ENCODE measurements at places on chromosomes 7 and 10. TPM values are rescaled to one million over a fixed set of nuclear protein-coding genes. Genes with fewer than 3 reads are reported as not detected.

GRCh38 chr10:110973400-110973799, 54.0 kb downstream of the SHOC2 start:
- no peak overlapping the region for H3K27ac ChIP-seq
- no peak for DNase-seq
- peaks cover 50% of the 10 kb centered on the region for H3K4me1 ChIP-seq
- no peak overlapping the region for H3K4me3 ChIP-seq
- H3K36me3 ChIP-seq = no peaks in the 10 kb centered on the region

DNA sequence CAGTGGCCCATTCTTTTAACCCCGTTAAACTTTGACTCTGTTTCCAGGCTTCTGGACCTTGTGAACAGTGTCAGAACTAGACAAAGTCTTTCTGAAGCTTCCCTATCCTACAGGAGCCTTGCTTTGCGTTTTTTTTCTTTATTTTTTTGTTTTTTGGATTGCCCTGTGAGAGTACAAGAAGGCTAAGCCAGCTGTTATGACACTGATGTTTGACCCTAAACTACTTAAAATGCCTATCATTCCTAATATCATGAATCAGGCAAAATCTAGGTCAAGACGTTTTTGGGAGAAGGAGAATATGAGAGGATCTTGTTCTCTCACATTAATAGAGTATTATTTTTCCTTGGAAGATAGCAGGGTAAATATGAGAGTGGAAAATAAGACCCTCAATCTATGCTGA, 79.8 kb downstream of the EPDR1 start:
- H3K4me3 ChIP-seq = no peak overlapping the region
- no peak overlapping the region for H3K27ac ChIP-seq
- H3K27me3 ChIP-seq = no peaks in the 10 kb centered on the region
- DNase-seq = no peak

Gene ECHDC3
- polyA plus RNA-seq = 34.8 TPM

- H3K4me3 ChIP-seq = no peak overlapping the region
- peaks cover 82% of the 10 kb centered on the region for H3K36me3 ChIP-seq
- no peak overlapping the region for H3K27ac ChIP-seq
- peaks cover 10% of the 10 kb centered on the region for H3K4me1 ChIP-seq
These were observed 38.1 kb upstream of the DDC start for GRCh38 chr7:50603287-50603686.

DNA sequence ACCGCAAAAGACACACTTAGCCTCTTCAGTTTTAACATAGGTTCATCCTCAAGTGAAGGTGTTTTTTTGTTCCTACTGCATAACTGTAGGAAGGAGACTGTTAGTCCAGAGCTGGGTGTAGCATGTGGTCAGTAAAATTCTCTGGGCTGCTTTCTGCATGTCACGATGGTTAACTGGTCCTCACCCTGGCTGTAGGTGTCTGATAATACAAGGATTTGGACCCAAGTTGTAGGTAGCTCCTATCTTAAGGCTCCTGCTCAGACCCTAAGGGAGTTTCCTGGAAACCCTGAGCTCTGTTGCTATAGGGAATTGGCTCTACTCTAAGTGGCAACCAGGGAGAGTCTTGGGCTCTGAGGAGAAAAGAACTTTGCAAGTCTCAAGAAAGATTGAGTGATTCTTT, 112.9 kb downstream of the SAMD9 start:
- no peaks in the 10 kb centered on the region for H3K27me3 ChIP-seq
- no peak overlapping the region for H3K4me3 ChIP-seq
- no peaks in the 10 kb centered on the region for H3K4me1 ChIP-seq
- H3K27ac ChIP-seq = no peak overlapping the region
- no peaks in the 10 kb centered on the region for H3K36me3 ChIP-seq
- DNase-seq = no peak

DNA sequence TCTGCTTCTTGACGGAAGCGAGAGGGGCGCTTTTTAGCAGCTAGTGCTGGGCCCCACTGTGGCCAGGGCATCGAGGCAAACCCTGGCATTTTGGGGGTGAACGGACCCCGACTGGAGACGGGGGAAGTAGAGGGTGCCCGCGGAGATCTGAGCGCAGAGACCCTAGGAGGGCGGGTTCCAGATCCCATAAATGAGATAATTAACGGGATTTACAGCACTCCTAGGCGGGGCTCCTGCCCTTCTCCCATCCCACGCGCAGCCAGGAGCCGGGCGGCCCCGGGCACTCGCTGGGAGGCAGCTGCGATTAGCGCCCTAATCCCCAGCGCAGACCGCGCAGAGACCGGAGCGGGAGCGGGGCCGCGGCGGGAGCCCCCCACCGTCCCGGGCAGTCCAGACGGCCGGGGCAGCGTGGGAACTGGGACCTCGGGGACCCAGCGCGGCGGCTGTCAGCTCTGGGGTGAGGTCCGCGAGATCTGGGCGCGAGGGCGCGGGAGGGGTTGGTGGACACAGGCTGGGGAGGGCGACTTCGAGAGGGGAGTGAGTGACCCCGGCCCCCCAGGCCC, 735 bp downstream of the JCAD start:
- H3K4me1 ChIP-seq = peaks cover 48% of the 10 kb centered on the region
- peak; percentile 68 for DNase-seq
- peak overlapping the region; percentile 89 for H3K27ac ChIP-seq
- H3K4me3 ChIP-seq = peak overlapping the region; percentile 93
- H3K36me3 ChIP-seq = no peaks in the 10 kb centered on the region

GRCh38 chr7:42104231-42104630, 132.8 kb downstream of the GLI3 start:
- H3K27me3 ChIP-seq = no peaks in the 10 kb centered on the region
- H3K27ac ChIP-seq = peak overlapping the region; percentile 24
- peaks cover 45% of the 10 kb centered on the region for H3K4me1 ChIP-seq
- no peak overlapping the region for H3K4me3 ChIP-seq
- no peaks in the 10 kb centered on the region for H3K36me3 ChIP-seq
- DNase-seq = no peak

Gene STK31
- 0.68 TPM for polyA plus RNA-seq

GRCh38 chr7:27155816-27156507, 513 bp downstream of the HOXA7 start:
- H3K36me3 ChIP-seq = no peaks in the 10 kb centered on the region
- H3K4me1 ChIP-seq = peaks cover 73% of the 10 kb centered on the region
- H3K27me3 ChIP-seq = peaks cover 96% of the 10 kb centered on the region
- H3K27ac ChIP-seq = peak overlapping the region; percentile 86
- peak overlapping the region; percentile 65 for H3K4me3 ChIP-seq
- DNase-seq = no peak

DNA sequence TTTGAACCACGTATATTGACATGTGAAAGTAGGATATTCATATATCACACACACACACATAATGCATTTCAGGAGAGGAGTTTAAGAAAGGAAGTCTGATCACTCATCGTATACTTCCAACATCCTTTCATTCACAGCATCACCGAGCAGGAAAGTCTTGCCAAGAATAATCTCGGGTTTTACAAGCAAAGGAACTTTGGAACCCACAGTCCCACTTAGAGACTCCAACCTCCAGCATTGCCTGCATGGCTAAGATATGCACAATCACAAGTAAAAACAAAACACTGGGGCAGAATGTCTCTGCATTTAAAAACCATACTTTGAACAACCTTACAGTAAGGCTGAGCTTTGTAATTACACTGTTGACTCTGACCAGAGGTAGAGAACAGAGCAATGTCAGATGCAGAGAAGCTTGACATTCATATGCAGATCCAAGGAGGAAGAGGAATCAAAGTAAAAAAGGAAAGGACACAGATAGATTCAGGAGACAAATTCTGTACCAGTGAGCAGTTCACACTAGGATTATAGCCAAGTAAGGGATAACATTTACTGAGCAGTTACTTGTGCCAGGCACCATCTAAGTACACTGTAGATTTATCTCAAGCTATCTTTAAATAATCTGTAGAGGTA, 14.8 kb downstream of the THSD7A start:
- no peak for DNase-seq
- no peaks in the 10 kb centered on the region for H3K27me3 ChIP-seq
- no peaks in the 10 kb centered on the region for H3K4me1 ChIP-seq
- no peak overlapping the region for H3K27ac ChIP-seq
- H3K4me3 ChIP-seq = no peak overlapping the region

- no peaks in the 10 kb centered on the region for H3K27me3 ChIP-seq
- peaks cover 31% of the 10 kb centered on the region for H3K4me1 ChIP-seq
- H3K4me3 ChIP-seq = no peak overlapping the region
- no peak for DNase-seq
These were observed 222.7 kb downstream of the PRPF18 start for GRCh38 chr10:13809427-13809826.

- peaks cover 22% of the 10 kb centered on the region for H3K4me1 ChIP-seq
- peak; percentile 76 for DNase-seq
- no peak overlapping the region for H3K27ac ChIP-seq
- H3K27me3 ChIP-seq = no peaks in the 10 kb centered on the region
- H3K4me3 ChIP-seq = no peak overlapping the region
- H3K36me3 ChIP-seq = no peaks in the 10 kb centered on the region
These were observed 137.2 kb downstream of the ARID5B start for GRCh38 chr10:62038609-62039190.

- DNase-seq = no peak
- no peaks in the 10 kb centered on the region for H3K36me3 ChIP-seq
- H3K4me3 ChIP-seq = no peak overlapping the region
- peaks cover 100% of the 10 kb centered on the region for H3K27me3 ChIP-seq
- H3K27ac ChIP-seq = no peak overlapping the region
These were observed 5.7 kb downstream of the DLX5 start for GRCh38 chr7:97018791-97019531.

Gene SLC26A3
- not detected for polyA plus RNA-seq

DNA sequence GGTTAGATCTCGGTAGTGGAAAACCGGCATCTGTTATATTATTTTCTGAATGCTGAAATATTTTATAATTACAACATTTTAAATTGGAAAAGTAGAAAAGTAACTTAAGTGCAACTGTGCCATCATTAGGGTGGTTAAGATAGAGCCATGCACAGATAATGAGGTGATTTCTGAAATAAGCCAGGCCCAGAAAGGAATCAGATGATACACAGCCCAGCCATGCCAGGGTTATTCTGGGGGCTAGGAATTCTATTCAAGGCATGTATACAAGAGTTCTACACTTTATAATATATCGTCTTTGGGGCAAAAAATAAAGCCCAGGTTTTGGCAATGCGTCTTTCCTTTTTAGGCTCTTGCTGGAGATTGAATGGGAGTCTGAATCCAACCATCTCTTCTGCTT, 128.7 kb downstream of the ITGB8 start:
- H3K36me3 ChIP-seq = no peaks in the 10 kb centered on the region
- DNase-seq = no peak
- no peaks in the 10 kb centered on the region for H3K4me1 ChIP-seq
- H3K27ac ChIP-seq = no peak overlapping the region

Gene BET1
- 16.3 TPM for polyA plus RNA-seq

Gene ZP3
- polyA plus RNA-seq = 7.1 TPM

- no peaks in the 10 kb centered on the region for H3K36me3 ChIP-seq
- H3K27me3 ChIP-seq = no peaks in the 10 kb centered on the region
- no peak for DNase-seq
- H3K4me3 ChIP-seq = peak overlapping the region; percentile 4
- H3K27ac ChIP-seq = no peak overlapping the region
These were observed 24.8 kb upstream of the ZNF735 start for GRCh38 chr7:64182036-64182790.

GRCh38 chr7:155951554-155952158, 139.4 kb upstream of the SHH start:
- no peaks in the 10 kb centered on the region for H3K27me3 ChIP-seq
- H3K4me1 ChIP-seq = peaks cover 15% of the 10 kb centered on the region
- peak overlapping the region; percentile 89 for H3K27ac ChIP-seq
- peak; percentile 82 for DNase-seq
- H3K36me3 ChIP-seq = no peaks in the 10 kb centered on the region

- DNase-seq = no peak
- no peaks in the 10 kb centered on the region for H3K36me3 ChIP-seq
- H3K27me3 ChIP-seq = no peaks in the 10 kb centered on the region
- no peak overlapping the region for H3K4me3 ChIP-seq
These were observed 55.0 kb downstream of the SORBS1 start for GRCh38 chr10:95506056-95506737.

DNA sequence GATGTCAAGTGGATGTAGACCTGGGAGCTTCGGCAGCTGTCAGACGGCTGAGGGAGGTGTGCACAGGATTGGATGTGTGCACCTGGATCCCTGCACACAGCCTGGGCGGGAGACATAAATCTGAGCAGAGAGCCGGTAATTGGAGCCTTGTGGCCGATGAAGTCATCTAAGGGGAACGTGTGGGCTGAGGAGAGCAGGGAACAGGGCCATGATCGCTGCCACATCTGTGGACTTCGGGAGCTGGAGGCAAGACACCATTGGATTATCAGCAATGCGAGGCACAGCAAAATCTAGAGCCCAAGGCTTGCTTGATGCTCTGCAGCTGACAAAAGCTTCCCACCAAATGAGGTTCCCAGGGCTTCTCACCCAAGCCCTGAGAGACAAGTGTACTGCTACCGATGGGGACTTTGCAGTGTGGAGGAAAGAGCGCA, 147.7 kb downstream of the PTPN20 start:
- no peaks in the 10 kb centered on the region for H3K4me1 ChIP-seq
- peak; percentile 8 for DNase-seq
- no peak overlapping the region for H3K4me3 ChIP-seq
- no peaks in the 10 kb centered on the region for H3K36me3 ChIP-seq
- no peak overlapping the region for H3K27ac ChIP-seq
- H3K27me3 ChIP-seq = no peaks in the 10 kb centered on the region

DNA sequence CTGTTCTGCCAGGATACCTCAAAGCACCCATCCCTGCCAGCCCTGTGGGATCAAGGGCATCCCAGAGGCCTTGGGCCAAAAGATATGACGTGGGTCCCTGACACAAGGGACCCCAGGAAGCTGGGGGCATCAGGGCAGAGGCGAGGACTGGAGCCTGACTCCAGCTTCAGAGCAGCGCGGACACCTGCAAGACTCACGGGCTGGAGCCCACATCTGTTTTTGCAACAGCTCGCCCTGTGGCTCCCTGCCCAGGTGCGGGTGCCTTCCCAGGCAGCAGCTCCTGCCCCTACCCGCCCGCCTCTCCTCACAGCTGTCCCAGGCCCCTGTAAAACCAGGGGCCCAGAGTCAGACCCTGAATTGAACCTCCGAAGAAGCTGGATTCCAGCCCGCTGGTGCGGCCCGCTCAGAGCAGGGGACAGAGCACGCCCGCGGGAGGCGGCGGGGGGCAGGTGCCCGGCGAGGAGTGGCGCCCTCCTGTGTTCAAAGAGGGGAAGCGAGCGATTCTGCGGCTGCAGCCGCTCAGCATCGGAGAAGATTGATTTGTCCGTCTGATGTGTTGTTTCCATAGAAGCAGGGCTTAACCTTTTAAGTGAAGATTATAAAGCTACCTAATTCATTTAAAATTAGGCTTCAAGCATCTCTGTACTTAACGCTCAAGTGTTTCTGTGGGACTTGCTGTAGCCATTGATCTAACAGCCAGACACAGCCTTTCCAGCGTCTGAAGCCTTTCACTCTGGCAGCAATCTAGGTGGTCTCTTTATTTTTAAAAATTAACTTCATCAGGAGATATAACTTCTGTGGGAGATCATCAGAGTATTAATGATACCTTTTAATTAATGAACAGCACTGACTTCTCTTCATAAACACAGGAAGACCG, 88.4 kb downstream of the BEND7 start:
- peaks cover 4% of the 10 kb centered on the region for H3K36me3 ChIP-seq
- peaks cover 21% of the 10 kb centered on the region for H3K4me1 ChIP-seq
- DNase-seq = peak; percentile 86
- H3K27me3 ChIP-seq = peaks cover 53% of the 10 kb centered on the region
- no peak overlapping the region for H3K27ac ChIP-seq

GRCh38 chr7:19294619-19295018, 149.4 kb upstream of the FERD3L start:
- H3K36me3 ChIP-seq = no peaks in the 10 kb centered on the region
- H3K4me1 ChIP-seq = no peaks in the 10 kb centered on the region
- H3K4me3 ChIP-seq = no peak overlapping the region
- DNase-seq = no peak
- no peak overlapping the region for H3K27ac ChIP-seq
- H3K27me3 ChIP-seq = no peaks in the 10 kb centered on the region

- no peak overlapping the region for H3K27ac ChIP-seq
- H3K4me1 ChIP-seq = no peaks in the 10 kb centered on the region
- no peak overlapping the region for H3K4me3 ChIP-seq
- H3K27me3 ChIP-seq = no peaks in the 10 kb centered on the region
- no peak for DNase-seq
- no peaks in the 10 kb centered on the region for H3K36me3 ChIP-seq
These were observed 86.6 kb upstream of the MDFIC start for GRCh38 chr7:114835303-114835702.

Gene MRLN
- not detected for polyA plus RNA-seq

Data from stomach (tissue), 19 donors.